ENCODE measurements at places on chromosomes 11 and 22. TPM values are rescaled to one million over a fixed set of nuclear protein-coding genes. Genes with fewer than 3 reads are reported as not detected.

APOA4 gene
- not detected for total RNA-seq

RPS25 gene
- 750 TPM for total RNA-seq

ARFIP2 gene
- total RNA-seq, result 14.0 TPM

SLC5A4 gene
- total RNA-seq, result not detected

ANGPTL5 gene
- total RNA-seq, result not detected

MAPK8IP2 gene
- total RNA-seq, result not detected

FBLN1 gene
- 38.8 TPM for total RNA-seq

ARRB1 gene
- total RNA-seq, result not detected

ZNF408 gene
- 10.8 TPM for total RNA-seq

ANO9 gene
- total RNA-seq, result not detected

GRCh38 chr11:77372726-77373125 lies 71.2 kb upstream of the GDPD4 start:
- no peaks in the 10 kb centered on the region for H3K27me3 ChIP-seq
- no peaks in the 10 kb centered on the region for H3K36me3 ChIP-seq
- DNase-seq, result no peak
- H3K27ac ChIP-seq, result no peak overlapping the region
- no peak overlapping the region for H3K4me3 ChIP-seq
- H3K4me1 ChIP-seq, result no peaks in the 10 kb centered on the region

GRCh38 chr11:69653406-69653960 lies 12.5 kb downstream of the CCND1 start:
- no peak overlapping the region for H3K27ac ChIP-seq
- no peaks in the 10 kb centered on the region for H3K27me3 ChIP-seq

DNA sequence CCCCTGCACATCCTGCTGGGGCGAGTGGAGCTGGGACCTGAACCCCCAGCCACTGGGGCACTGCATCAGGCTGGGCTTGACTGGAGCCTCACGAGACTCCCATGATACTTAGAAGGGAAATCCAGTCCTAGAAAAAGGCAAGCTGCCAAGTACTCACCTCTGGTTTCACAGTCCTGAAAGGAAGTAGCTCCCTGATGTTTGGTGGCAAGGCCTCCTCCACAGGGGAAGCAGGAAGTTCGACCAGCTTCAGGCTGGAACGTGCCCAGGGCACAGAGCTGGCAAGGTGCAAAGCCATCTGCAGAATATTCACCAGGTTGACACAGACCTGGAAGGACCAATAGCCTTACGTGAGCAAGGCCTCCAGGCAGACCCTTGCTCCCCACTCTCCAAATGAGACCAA lies 26.8 kb upstream of the NRIP3 start:
- H3K4me3 ChIP-seq, result no peak overlapping the region
- no peaks in the 10 kb centered on the region for H3K4me1 ChIP-seq
- H3K27ac ChIP-seq, result no peak overlapping the region
- no peaks in the 10 kb centered on the region for H3K36me3 ChIP-seq

DNA sequence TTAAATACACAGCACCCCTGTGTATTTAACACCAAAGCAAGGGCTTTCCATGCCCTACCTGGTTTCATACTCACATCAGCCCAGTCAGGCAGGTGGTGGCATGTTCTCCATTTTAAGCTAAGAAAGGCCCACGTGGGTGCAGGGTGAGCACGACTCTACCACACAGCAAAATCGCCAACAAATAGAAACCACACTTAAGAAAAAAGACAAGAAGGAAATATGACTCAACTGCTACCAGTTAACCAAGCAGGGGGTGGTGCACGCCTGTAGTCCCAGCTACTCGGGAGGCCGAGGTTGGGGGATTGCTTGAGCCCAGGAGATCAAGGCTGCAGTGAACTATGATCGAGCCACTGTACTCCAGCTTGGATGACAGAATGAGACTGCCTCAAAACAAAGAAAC lies 35.2 kb upstream of the TFIP11 start:
- peaks cover 26% of the 10 kb centered on the region for H3K4me1 ChIP-seq
- H3K27ac ChIP-seq, result no peak overlapping the region
- H3K27me3 ChIP-seq, result no peaks in the 10 kb centered on the region
- no peak for DNase-seq

GRCh38 chr11:81874635-81875034 lies 859.0 kb downstream of the FAM181B start:
- DNase-seq, result no peak
- no peaks in the 10 kb centered on the region for H3K4me1 ChIP-seq
- H3K27me3 ChIP-seq, result no peaks in the 10 kb centered on the region
- no peaks in the 10 kb centered on the region for H3K36me3 ChIP-seq

DNA sequence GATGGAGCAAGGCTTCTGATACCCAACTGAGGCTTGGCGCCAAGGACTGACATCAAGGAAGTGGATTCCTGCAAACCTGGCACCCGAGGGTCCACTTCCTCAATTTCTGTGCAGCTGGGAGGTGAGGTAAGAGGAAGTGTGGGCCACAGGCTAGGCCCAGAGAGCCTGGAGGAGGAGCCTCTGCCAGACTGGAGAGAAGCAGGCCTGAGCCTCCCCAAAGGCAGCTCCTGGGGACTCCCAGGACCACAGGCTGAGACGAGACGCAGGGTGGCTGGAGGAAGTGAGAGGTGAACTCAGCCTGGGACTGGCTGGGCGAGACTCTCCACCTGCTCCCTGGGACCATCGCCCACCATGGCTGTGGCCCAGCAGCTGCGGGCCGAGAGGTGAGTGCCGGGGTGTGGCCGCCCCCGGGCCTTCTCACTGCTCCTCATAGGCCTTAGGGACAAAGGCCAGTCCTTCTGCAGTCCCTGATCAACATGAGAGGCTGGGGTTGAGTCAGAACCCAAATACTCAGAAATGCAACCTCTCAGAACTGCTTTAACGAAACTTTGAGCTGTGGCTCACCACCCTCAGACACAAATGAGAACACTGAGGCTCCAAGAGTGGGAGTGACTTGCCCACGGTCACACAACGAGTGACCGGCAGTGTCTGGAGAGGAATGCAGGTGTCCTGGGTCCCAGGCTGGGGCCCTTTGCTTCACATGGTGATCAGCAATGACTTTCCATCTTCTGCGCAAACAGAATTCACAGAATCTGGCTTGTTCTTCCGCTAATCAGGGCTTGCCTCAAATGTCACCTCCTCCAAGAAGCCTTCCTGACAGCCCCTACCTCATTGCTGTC lies at the start of gene NCF4:
Gene NCF4, plus strand, starts transcription at position 186 of the 839 bp plus-strand sequence. Its CDS starts 166 bp downstream, at position 352.
- no peaks in the 10 kb centered on the region for H3K36me3 ChIP-seq
- no peak within 1 kb of the TSS for H3K4me3 ChIP-seq
- peaks cover 24% of the 10 kb centered on the region for H3K27me3 ChIP-seq
- no peaks in the 10 kb centered on the region for H3K4me1 ChIP-seq

GRCh38 chr22:30968015-30968923 lies at the start of gene MORC2:
Gene MORC2, minus strand, starts transcription at chr22:30968774. Its CDS starts 885 bp downstream, at chr22:30967889.
- peak; percentile 73 for DNase-seq
- H3K4me1 ChIP-seq, result peaks cover 35% of the 10 kb centered on the region
- no peaks in the 10 kb centered on the region for H3K27me3 ChIP-seq
- H3K4me3 ChIP-seq, result peak within 1 kb of the TSS; percentile 84

- no peak overlapping the region for H3K4me3 ChIP-seq
- peak overlapping the region; percentile 90 for H3K27ac ChIP-seq
- no peaks in the 10 kb centered on the region for H3K27me3 ChIP-seq
- no peaks in the 10 kb centered on the region for H3K36me3 ChIP-seq
- peak; percentile 97 for DNase-seq
These were observed 2.3 kb upstream of the RHOD start for GRCh38 chr11:67054346-67054835.

- H3K4me1 ChIP-seq, result peaks cover 24% of the 10 kb centered on the region
- no peaks in the 10 kb centered on the region for H3K36me3 ChIP-seq
- H3K4me3 ChIP-seq, result no peak overlapping the region
These were observed 47.1 kb downstream of the ADM start for GRCh38 chr11:10351765-10352641.

DNA sequence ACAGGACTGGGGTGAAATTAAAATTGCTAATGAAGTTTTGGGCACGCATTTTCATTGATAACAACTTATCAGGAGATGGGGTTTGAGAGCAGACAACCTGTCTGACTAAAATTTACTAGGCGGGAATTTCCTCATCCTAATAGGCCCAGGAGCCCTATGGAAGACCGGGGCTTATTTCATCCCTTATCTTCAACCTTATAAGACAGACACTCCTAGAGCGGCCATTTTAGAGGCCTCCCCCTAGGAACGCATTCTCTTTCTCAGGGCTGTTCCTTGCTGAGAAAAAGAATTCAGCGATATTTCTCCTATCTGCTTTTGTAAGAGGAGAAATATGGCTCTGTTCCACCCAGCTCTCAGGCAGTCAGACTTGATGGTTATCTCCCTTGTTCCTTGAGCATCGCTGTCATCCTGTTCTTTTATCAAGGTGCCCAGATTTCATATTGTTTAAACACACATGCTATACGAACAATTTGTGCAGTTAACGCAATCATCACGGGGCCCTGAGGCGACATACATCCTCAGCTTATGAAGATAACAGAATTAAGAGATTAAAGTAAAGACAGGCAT lies 39.3 kb upstream of the ZC3H12C start:
- DNase-seq, result no peak
- H3K4me1 ChIP-seq, result no peaks in the 10 kb centered on the region
- H3K27ac ChIP-seq, result no peak overlapping the region
- H3K27me3 ChIP-seq, result no peaks in the 10 kb centered on the region

DNA sequence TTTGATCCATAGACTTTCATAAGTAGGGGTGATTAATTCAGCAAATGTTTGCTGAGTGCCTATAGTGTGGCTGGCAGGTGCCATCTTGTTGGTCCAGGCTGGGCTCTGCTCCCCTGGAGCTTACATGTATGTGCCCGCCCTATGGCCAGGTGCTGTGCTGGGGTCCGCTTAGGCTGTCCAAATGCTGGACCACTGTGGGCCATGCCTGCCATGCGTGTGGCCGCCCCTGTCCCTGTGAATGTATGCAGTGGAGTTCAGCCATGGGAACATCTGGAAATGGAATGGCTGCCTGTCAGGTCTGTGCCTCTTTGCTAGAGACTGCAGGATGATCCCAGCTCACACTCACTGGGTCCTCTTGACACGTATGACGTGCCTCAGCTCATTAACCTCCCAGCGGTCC lies 594.6 kb downstream of the TBC1D22A start:
- DNase-seq, result no peak
- H3K27ac ChIP-seq, result no peak overlapping the region
- H3K4me3 ChIP-seq, result no peak overlapping the region
- H3K36me3 ChIP-seq, result no peaks in the 10 kb centered on the region

- no peak overlapping the region for H3K4me3 ChIP-seq
- peak; percentile 91 for DNase-seq
- H3K27me3 ChIP-seq, result no peaks in the 10 kb centered on the region
- H3K27ac ChIP-seq, result peak overlapping the region; percentile 61
- H3K4me1 ChIP-seq, result peaks cover 10% of the 10 kb centered on the region
- no peaks in the 10 kb centered on the region for H3K36me3 ChIP-seq
These were observed 31.5 kb upstream of the CYB5R3 start for GRCh38 chr22:42680648-42681047.

- no peak for DNase-seq
- H3K4me1 ChIP-seq, result peaks cover 51% of the 10 kb centered on the region
- peaks cover under 1% of the 10 kb centered on the region for H3K36me3 ChIP-seq
- H3K27ac ChIP-seq, result peak overlapping the region; percentile 76
- no peaks in the 10 kb centered on the region for H3K27me3 ChIP-seq
- no peak overlapping the region for H3K4me3 ChIP-seq
These were observed 65.5 kb upstream of the ARFGAP3 start for GRCh38 chr22:42922374-42923191.
